CD4-positive, alpha-beta T cell (primary cell): ENCODE measurements at places on chromosomes 4 and X. TPM values are rescaled to one million over a fixed set of nuclear protein-coding genes. Genes with fewer than 3 reads are reported as not detected.
A peak's percentile ranks its signal among the peaks of the same experiment; 100 is the strongest.

Gene SASH3
- total RNA-seq: 69.0 TPM

Gene CT83
- not detected for total RNA-seq

Gene ASB12
- not detected for total RNA-seq

Gene LUZP4
- not detected for total RNA-seq

Gene FAAH2
- 7.4 TPM for total RNA-seq

Gene TCEAL7
- total RNA-seq: not detected

Gene MAGEE2
- total RNA-seq: not detected

Gene PPARGC1A
- not detected for total RNA-seq

Gene NEK1
- total RNA-seq: 10.2 TPM

Gene MAOB
- total RNA-seq: not detected

Gene DMRTC1
- 0.85 TPM for total RNA-seq

- H3K36me3 ChIP-seq: peaks cover 26% of the 10 kb centered on the region
- no peaks in the 10 kb centered on the region for H3K27me3 ChIP-seq
- H3K4me1 ChIP-seq: no peaks in the 10 kb centered on the region
- no peak for DNase-seq
- no peak overlapping the region for H3K4me3 ChIP-seq
These were observed 88.4 kb upstream of the NAP1L5 start for GRCh38 chr4:88786011-88786410.

- no peaks in the 10 kb centered on the region for H3K36me3 ChIP-seq
- no peak overlapping the region for H3K4me3 ChIP-seq
- no peaks in the 10 kb centered on the region for H3K4me1 ChIP-seq
- H3K27me3 ChIP-seq: no peaks in the 10 kb centered on the region
- DNase-seq: no peak
- no peak overlapping the region for H3K27ac ChIP-seq
These were observed 104.4 kb downstream of the ASMT start for GRCh38 chrX:1719270-1719669.

GRCh38 chr4:39614487-39615162, 24.0 kb downstream of the SMIM14 start:
- H3K36me3 ChIP-seq: no peaks in the 10 kb centered on the region
- no peaks in the 10 kb centered on the region for H3K4me1 ChIP-seq
- H3K4me3 ChIP-seq: no peak overlapping the region
- H3K27me3 ChIP-seq: no peaks in the 10 kb centered on the region
- no peak for DNase-seq

GRCh38 chrX:10120828-10121227, 35.9 kb upstream of the CLCN4 start:
- no peak overlapping the region for H3K27ac ChIP-seq
- no peak overlapping the region for H3K4me3 ChIP-seq
- no peak for DNase-seq

DNA sequence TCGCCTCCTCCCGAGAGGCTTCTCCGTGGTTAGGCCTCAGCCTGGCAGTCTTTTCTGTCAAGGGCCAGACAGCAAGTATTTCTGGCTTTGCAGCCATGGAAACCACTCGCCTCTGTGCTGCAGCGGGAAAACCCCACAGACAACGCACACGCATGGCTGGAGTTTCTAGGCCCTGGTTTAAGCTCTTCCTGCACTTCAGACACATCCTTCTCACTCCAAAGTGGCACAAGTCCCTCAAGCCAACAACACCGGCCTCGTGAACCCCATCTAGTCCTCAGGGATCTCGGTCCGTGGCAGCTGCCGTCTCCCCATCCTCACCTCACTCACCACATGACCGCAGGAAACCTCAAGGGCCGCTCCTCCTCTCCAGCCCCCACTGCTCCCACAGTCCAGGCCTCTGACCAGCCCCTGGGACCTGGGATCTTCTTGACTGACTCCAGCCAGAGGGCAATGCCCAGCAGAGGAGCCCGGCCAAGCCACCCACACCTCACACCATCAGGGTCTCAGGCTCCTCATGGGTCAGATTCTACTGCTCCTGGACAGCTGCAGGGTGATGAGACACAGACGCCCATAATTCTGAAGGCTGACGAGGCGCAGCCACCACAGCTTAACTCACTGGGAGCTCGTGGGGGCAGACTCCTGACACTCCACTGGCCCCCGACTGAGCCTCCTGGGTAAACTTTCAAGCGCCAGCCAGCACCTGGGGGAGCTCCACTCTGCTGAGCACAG, 21.7 kb downstream of the LETM1 start:
- H3K36me3 ChIP-seq: peaks cover 80% of the 10 kb centered on the region
- no peak for DNase-seq
- H3K27me3 ChIP-seq: no peaks in the 10 kb centered on the region
- no peak overlapping the region for H3K4me3 ChIP-seq

DNA sequence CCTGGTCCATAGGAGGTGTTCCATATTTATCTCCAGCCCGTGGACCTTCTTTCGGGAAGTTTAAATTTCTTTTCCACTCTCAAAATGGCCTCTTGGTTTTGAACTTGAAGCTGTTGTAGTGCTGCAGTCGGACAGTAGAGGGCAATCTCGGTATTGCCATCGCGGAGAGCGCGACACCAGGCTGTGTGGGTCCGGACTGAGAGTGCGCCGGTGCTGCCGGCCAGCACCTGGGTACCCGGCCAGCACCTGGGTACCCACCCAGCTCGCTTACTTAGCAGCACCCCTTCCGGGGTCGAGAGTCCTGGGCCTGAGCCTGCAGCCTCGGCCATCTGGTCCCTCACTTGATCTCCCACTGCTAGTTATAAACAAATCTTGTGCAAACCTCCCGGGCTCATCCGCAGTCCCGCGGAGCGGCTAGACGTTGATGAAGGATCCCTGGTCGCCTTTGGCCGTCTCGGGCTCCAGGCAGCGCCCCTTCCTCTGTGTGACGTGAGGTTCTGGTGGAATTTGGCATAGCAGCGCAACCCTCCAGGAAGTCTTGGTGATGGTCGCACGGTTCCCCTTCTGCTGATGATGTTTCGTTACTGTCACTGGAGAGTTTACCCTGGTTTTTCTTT, 18.0 kb downstream of the FAM9A start:
- no peaks in the 10 kb centered on the region for H3K27me3 ChIP-seq
- DNase-seq: peak; percentile 15
- H3K4me1 ChIP-seq: peaks cover 4% of the 10 kb centered on the region
- no peak overlapping the region for H3K4me3 ChIP-seq

DNA sequence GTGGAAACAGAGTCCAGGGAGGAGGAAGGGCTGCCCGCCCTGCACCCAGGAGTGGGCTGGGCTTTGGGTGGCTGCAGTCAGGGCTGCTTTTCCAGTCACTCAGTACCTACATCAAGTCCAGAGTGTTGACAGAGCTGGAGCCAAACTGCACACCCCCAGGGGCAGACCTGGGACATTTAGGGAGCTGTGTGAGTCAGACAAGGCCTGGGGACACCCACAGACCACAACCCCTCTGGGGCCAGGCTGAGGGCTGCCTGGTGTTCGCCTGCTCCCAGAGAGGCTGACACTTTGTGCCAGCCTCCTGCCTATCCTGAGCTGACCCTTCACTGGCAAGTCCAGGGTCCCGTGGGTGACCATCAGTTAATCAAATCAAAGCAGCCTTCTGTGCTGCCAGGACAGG, 240.0 kb downstream of the BCOR start:
- no peaks in the 10 kb centered on the region for H3K36me3 ChIP-seq
- H3K27me3 ChIP-seq: no peaks in the 10 kb centered on the region
- no peak overlapping the region for H3K4me3 ChIP-seq
- H3K4me1 ChIP-seq: peaks cover 64% of the 10 kb centered on the region
- DNase-seq: peak; percentile 31
- no peak overlapping the region for H3K27ac ChIP-seq

- H3K27ac ChIP-seq: no peak overlapping the region
- H3K4me3 ChIP-seq: no peak overlapping the region
- H3K36me3 ChIP-seq: no peaks in the 10 kb centered on the region
- H3K4me1 ChIP-seq: no peaks in the 10 kb centered on the region
These were observed 62.5 kb downstream of the SEC24D start for GRCh38 chr4:118773429-118773792.

GRCh38 chrX:1743105-1743504, 128.2 kb downstream of the ASMT start:
- H3K36me3 ChIP-seq: peaks cover 11% of the 10 kb centered on the region
- no peak overlapping the region for H3K27ac ChIP-seq
- no peak overlapping the region for H3K4me3 ChIP-seq

DNA sequence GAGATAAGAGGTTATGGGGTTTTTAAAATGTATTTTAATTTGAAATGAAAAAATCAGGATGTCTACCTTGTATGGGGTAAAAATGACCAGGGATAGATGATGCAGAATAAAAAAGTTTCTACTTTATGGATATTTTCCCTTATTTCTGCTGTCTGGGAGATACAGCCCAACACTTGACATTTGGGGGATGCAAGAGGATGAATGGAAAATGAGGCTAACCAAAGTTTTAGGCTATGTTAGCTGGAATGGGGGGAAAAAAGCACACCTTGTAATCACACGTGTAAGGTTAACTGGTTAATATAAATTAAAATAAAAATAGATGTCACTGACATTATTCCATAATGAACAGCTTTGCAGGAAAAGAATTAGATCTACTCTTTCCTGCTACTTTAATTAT, 1.1 kb downstream of the PRDM8 start:
- H3K36me3 ChIP-seq: no peaks in the 10 kb centered on the region
- no peak overlapping the region for H3K4me3 ChIP-seq
- H3K27me3 ChIP-seq: peaks cover 13% of the 10 kb centered on the region
- no peak for DNase-seq
- peaks cover 36% of the 10 kb centered on the region for H3K4me1 ChIP-seq

GRCh38 chr4:125693228-125693627, 378.5 kb downstream of the FAT4 start:
- no peaks in the 10 kb centered on the region for H3K4me1 ChIP-seq
- no peaks in the 10 kb centered on the region for H3K27me3 ChIP-seq
- no peak overlapping the region for H3K4me3 ChIP-seq

DNA sequence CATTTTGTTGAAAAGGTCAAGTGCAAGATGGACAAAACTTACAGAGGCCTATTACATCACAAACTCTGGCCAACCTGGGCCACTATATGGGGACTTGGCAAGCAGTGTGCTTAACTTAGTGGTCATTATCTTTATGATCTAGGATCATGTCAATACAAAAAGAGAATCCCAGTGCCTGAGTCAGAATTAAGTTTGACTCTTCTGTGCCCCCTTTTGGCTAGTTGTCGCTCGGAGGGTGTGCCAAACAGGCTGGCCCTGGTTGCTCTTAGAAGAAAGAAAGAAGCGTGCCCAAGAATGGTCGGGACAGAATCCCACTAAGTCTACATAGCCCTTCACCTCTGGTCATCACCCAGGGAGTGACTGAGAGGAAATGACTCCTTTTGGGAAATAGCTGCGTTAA, 100.1 kb downstream of the EIF4E start:
- H3K36me3 ChIP-seq: no peaks in the 10 kb centered on the region
- no peak overlapping the region for H3K27ac ChIP-seq
- H3K4me3 ChIP-seq: no peak overlapping the region
- H3K27me3 ChIP-seq: no peaks in the 10 kb centered on the region
- H3K4me1 ChIP-seq: no peaks in the 10 kb centered on the region

GRCh38 chr4:123671636-123672404, 275.2 kb downstream of the SPRY1 start:
- H3K27ac ChIP-seq: no peak overlapping the region
- no peaks in the 10 kb centered on the region for H3K36me3 ChIP-seq
- H3K4me3 ChIP-seq: no peak overlapping the region
- H3K4me1 ChIP-seq: no peaks in the 10 kb centered on the region
- H3K27me3 ChIP-seq: no peaks in the 10 kb centered on the region
- DNase-seq: no peak

DNA sequence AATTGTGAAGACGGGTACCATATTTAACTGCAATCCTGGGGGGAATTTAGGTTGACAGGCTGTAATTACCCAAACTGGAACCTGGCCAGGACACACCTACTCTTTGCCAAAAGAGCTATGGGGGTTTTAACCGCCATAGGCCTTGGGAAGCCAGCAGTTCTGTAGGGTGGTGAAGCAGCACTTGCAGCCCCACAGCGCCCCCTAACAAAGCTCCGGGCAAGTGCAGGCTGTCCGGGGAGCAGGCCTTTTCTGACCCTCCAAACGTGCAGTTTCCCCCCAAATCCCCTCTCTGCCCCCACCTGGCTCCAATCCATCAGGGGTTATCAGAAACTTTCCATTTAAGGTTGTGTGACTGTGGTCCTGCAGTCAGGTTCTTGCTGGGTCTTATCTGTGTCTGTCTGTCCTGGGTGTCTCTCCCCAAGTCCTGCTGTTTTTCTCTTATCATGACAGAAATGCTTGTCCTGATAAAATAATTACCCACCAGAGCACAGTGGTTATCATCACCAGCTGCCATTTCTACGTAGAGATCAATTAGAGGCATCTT, 350.9 kb downstream of the MID1IP1 start:
- peak; percentile 41 for DNase-seq
- no peaks in the 10 kb centered on the region for H3K27me3 ChIP-seq
- no peak overlapping the region for H3K27ac ChIP-seq
- H3K4me3 ChIP-seq: no peak overlapping the region
- H3K36me3 ChIP-seq: no peaks in the 10 kb centered on the region
- no peaks in the 10 kb centered on the region for H3K4me1 ChIP-seq

DNA sequence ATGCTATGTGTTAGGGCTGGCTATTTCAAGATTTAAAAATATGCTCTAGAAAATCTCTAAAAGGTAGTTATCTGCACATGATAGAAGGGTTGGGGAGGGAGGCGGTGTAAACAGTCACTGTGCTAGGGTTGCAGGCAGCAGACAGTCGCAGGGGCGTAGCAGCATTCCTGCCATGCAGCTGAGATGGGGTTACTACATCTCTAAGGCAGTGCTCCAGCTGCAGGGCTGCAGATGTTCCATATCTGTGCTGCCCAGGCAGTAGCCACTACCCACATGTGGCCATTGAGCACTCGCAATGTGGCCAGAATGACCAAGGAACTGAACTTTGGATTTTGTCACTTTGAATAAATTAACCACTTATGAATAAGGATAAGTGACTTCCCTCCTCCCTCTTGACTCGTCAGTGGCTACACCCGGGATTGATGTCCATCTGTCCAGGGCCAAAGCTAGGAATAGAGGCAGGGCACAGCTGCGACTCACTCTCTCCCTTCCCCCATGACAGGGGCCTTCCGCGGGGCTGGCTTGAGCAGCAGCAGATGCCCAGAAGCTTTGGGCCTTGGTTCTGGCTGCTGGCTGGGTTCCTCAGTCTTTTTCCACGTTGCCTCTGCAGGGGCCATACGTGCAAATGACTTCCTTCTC, 79.4 kb upstream of the CLDN34 start:
- H3K4me3 ChIP-seq: no peak overlapping the region
- peaks cover 3% of the 10 kb centered on the region for H3K4me1 ChIP-seq
- no peak for DNase-seq
- H3K27me3 ChIP-seq: no peaks in the 10 kb centered on the region
- no peak overlapping the region for H3K27ac ChIP-seq

GRCh38 chrX:48816014-48816810, 10.1 kb upstream of the ERAS start:
- H3K27me3 ChIP-seq: no peaks in the 10 kb centered on the region
- DNase-seq: no peak
- no peaks in the 10 kb centered on the region for H3K4me1 ChIP-seq
- H3K36me3 ChIP-seq: peaks cover 18% of the 10 kb centered on the region

- DNase-seq: no peak
- no peak overlapping the region for H3K27ac ChIP-seq
- H3K4me1 ChIP-seq: peaks cover 4% of the 10 kb centered on the region
- no peaks in the 10 kb centered on the region for H3K36me3 ChIP-seq
- H3K27me3 ChIP-seq: no peaks in the 10 kb centered on the region
- no peak overlapping the region for H3K4me3 ChIP-seq
These were observed 166.9 kb downstream of the DEFB131A start for GRCh38 chr4:9611101-9611500.

GRCh38 chr4:48954314-48954713, 31.8 kb upstream of the CWH43 start:
- no peak overlapping the region for H3K27ac ChIP-seq
- DNase-seq: no peak
- no peaks in the 10 kb centered on the region for H3K36me3 ChIP-seq

GRCh38 chr4:39970671-39971640, 6.8 kb downstream of the PDS5A start:
- H3K27ac ChIP-seq: no peak overlapping the region
- H3K27me3 ChIP-seq: no peaks in the 10 kb centered on the region
- no peak for DNase-seq
- H3K36me3 ChIP-seq: peaks cover 38% of the 10 kb centered on the region
